Stimulated activated CD4-positive, alpha-beta T cell treated with anti-CD3 and anti-CD28 coated beads, Interleukin-4, amount 100 ng/mL, for 1 hour (primary cell): ENCODE measurements at places on chromosomes 12 and 14.

DNA sequence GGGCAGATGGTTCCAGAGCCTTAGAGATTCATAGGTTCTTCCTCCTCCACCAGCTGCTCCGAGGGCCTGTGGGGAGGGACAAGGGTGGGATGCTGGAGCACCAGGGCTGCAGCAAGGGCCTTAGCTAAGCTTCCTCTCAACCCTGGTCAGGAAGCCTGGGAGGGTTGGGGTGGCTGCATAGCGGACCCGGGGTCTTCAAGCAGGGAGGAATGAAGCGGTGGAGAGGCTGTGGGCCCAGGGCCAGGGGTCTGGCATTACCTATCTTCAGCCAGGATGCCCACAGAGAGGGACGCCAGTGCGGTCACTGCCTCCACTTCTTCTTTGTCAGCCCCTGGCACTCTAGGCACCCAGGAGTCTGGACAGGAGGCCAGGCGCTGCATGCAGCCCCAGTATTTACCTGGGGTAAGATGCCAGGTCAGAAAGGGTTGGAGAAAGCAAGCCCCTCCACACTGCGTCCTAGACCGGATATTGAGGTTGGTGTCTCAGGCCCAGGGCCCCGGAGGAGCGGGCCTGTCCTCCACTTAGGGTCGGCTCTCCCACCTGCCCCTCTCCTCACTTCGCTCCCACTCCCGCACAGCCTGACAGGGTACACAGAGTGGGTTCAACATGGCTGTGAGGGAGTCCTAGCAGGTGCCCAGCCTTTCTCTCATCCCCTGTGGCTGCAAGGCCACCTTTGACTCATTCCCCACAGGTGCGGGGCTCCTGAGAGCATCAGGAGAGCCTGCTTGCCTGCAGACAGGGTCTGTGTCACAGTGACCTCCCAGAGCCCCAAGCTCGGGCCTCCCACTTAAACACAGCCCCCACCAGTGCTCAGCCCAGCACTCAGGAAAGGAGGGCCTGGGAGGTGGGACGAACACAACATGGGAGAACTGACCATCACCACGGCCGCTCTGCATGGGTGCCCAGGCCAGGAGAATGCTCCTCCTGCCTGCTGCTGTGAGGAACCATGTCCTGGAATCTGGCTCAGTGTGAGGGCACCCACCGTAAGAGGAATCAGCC lies 11.1 kb downstream of the SLC48A1 start:
- DNase-seq = peak; percentile 0

DNA sequence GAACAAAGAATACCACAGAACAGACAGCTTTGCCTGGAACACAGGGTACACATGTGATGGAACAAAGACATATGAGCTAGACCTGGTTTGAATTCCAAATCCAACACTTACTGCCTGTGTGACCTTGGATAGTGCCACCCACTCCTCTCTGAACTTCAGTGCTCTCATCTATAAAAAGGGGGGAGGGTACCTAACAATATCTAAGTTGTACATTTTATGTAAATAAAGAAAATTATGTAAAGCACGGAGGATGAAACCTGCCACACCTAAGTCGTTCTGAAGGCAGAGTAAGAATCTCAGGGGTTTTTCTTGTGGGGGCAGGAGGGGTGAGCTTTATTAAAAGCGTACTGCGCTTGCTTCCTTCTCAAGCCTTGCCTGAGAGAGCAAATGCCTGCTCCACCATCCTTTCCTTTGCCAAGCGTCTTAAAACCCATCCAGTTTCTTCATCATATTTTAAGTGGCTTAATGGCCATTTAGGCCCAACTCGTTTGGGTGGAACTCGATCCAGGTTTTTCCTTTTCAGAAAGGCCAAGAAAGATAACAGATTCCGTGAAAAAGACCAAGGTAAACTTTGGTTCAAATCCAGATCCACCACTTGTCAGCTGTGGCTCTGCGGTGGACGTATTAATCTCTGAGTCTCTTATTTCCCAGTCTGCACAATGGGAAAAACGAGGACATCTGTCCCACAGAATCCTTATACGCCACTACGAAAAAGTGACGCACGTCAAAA lies 946 bp downstream of the DDX24 start:
- no peak for DNase-seq

- peak; percentile 14 for DNase-seq
These were observed 59.4 kb downstream of the TSPAN11 start for GRCh38 chr12:30985814-30986452.

DNA sequence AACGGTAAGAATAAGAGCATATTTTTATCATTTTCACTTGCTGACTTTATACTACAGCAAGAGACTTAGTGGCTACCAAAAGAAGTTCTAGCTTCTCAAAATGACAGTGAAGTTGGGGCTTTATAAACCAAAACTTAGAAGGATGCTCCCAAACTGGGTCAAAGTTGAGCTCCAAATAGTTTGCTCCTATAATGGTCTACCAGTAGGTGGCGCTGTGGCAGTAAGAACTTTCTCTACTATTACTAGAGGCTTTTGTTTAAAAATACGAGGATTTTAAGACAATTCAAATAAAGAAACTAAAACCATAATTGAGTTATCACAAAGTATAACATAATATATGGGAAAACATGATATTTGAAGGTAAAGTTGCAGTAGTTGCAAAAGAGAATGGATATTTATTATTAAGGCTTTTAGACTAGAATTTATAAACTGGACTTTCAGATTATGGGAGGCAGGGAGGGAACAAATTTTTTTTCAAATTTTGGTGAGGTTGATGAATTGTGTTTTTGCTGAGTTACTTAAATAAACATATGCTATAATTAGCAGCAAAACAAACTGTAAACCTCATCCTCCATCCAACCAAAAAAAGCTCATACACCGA lies 75.0 kb downstream of the TGFB3 start:
- peak; percentile 58 for DNase-seq

DNA sequence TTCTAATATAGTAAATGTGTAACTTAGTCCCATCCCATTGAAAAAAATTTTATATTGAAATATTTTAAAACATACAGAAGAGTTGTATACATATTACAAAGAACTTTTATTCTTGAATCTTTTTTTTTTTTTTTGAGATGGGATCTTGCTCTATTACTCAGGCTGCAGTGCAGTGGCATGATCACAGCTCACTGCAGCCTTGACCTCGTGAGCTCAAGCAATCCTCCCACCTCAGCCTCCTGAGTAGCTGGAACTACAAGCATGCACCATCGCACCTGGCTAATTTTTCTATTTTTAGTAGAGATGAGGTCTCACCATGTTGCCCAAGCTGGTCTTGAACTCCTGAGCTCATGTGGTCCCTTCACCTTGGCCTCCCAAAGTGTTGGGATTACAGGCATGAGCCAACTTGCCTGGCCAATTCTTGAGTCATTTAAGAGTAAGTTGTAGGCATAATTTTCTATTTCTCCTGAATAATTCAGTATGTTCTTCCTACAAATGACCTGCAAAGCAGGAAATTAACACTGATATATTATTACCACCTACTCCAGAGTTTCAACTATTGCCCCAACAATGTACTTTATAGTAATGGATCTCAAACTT lies 153.0 kb upstream of the BMP4 start:
- DNase-seq = no peak

DNA sequence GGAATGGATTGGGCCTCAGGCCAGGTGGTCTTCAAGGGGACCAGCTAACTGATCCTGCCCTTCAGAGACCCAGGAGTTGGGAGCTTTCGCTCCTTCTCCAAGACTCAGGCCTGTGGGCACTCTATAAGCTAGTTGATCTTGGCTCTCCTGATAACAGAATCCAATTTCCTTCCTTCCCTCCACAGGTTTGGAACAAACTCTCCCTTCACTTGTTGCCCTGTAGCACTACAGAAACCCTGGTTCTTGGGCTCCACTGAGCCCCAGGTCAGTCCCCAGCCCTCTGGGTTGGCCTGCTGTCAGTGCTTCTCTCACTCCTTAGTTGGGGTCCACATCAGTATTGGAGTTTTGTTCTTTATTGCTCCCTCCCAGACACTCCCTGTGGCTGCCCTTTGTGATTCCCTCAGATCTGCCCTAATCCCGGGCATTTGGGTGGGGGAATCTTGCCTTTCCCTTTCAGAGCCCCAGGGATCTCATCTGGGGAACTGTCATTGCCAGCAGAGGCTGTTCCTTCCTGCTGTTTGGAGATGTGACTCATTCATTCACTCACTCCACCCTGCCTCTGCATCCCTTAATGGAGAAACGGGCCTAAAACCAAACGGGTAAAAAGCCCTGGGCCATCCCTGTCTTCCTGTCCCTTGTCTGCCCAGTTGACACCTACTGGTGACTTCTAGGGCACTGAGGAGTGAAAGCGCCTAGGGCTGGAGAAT lies 4.4 kb upstream of the GPD1 start:
- no peak for DNase-seq

DNA sequence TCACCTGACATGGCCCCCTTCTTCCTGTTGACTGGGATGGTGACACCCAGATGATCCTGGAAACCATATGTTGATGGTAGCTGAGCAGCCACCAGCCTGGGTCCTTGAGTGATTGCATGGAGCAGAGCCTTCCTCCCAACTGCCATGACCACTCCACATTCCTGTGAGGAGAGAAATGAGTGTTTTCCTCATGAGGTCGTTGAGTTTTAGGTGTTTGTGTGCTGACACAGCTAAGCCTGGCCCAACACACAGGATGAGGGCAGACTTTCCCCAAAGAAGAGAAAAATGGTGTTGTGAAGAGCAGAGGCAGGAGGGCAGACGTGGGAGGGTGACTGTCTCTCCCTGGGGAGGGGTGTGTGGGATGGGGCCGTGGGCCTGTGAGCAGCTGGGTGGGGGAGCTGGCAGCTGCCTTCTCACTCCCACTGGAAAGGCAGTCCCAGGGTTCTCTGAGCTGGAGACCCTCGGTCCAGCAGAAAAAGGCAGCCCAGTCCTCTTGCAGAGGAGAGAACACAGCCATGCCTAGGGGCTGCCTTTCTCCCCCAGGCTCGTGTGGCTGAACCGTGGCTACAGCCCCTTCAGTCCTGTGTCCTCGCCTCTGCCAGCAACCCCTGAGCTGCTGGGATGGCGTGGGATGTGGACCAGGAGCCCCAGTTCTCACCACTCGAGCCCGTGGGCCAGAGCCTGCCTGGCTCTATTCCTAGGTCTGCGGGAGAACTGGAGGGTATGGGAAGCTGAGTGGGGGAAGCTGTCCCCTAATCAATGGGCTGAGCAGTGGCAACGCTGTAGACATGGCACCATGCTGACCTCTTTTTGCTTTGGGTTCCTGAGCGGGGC lies 257.0 kb downstream of the ADGRD1 start:
- DNase-seq = no peak

DNA sequence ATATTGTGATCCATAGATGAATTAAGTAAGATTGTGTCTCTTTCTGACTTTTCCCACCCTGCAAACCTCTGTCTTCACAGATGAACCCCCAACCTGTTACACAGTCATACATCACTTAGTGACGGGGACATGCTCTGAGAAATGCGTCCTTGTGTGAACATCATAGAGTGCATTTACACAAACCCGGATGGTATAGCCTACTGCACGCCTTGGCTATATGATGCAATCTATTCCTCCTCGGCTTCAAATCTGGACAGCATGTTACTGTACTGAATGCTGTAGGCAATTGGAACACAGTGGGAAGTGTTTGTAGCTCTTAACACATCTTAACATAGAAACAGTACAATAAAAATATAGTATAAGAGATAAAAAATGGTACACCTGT lies 7.4 kb upstream of the TESPA1 start:
- no peak for DNase-seq

GRCh38 chr14:88791252-88791621 lies 1.5 kb downstream of the EML5 start:
- DNase-seq = no peak

GRCh38 chr12:91722072-91722471 lies 423.6 kb downstream of the BTG1 start:
- no peak for DNase-seq

DNA sequence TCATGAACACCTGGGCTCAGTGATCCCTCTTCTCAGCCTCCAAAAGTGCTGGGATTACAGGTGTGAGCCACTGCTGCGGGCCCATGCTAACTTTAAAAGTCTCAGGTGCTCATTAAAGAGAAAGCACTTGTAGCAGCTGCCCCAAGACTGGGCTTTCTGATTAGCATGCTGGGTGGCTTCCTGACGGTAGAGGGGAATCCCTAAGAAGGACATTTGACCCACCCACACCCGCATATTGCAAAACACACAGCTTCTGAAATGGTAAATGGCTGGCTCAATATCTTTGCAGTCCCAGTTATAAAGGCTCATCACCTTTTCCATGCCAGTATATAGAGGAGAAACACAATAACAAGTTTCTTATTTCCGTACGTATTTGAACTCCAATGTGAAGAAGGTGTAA lies 19.3 kb upstream of the BICD1 start:
- no peak for DNase-seq

DNA sequence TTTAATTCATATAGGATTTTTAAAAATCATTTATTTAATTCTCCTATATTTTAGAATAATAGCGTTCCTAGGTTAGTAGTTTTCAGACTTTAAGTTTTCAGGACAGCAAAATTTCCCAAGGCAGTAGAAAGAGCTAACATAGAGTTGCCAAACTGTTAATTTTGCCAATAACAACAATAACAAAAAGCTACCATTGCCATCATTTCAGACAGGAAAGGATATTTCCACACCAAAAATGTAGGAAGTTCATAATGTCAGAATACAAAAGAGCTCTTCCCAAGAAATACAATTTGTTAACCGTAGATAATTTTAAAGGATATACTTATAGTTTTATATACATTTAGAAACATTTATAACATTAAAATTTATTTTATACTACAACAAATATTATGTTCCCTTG lies 81.4 kb upstream of the EEA1 start:
- no peak for DNase-seq
